NCI-H446 treated with DMSO at 0.1 percent for 48 hours (cell line): ENCODE measurements at places on chromosomes 5 and 9.

GRCh38 chr9:70861797-70862196 is 259.6 kb downstream of the TRPM3 start:
- DNase-seq: no peak

DNA sequence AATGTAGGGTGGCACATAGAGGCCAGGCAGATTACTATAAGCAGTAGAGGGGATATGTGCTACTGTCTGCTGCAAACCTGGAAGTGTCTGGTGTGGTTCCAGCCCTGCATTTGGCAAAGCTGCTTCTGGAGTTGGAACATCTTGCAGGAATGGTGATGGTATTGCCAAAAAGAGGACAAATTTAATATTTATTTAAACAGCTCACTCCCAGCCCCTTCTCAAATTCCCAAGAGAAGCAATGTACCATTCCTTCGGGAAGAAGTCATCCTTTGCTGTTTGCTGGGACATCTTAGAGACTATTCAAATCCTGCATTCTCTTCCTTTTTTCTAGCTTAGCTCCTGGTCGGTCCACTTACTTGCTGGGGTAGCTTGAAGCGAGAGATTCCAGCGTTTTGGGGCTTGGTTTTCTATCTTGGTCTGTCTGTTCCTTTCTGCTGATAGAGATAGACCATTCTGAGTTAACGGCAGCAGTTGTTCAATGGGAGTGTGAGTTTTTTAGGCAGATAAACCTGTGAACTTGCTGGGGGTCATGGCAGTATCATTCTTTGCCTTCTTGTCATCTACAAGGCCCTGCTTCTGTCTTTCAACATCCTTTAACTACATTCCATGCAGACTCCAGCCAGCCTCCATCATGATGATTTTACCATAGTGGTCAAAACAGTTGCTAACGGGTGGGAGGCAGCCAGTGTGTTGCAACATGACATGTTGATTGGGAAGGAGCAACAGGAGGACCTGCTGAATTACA is 69.9 kb downstream of the RCL1 start:
- DNase-seq: no peak

GRCh38 chr9:95368377-95369160 is 51.1 kb upstream of the FANCC start:
- no peak for DNase-seq

DNA sequence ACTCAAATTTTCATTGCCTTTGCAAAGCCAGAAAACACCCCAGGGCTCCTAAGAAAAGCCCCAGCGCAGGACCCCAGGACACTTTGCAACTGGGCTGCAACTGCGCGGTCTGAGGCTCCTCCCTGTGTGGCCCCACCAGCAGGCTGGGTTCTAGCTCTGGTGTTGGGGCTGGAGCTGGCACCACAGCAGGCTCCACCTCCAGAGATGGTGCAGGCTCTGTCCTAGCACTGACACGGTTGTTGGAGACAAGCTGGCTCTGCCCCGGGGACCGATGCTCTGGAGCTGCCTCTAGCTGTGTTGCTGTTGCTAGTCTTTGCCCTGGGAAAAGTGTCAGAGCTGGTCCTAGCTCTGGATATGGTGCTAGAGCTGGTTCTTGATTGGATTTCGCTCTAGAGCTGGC is 13.6 kb downstream of the LCN10 start:
- no peak for DNase-seq

DNA sequence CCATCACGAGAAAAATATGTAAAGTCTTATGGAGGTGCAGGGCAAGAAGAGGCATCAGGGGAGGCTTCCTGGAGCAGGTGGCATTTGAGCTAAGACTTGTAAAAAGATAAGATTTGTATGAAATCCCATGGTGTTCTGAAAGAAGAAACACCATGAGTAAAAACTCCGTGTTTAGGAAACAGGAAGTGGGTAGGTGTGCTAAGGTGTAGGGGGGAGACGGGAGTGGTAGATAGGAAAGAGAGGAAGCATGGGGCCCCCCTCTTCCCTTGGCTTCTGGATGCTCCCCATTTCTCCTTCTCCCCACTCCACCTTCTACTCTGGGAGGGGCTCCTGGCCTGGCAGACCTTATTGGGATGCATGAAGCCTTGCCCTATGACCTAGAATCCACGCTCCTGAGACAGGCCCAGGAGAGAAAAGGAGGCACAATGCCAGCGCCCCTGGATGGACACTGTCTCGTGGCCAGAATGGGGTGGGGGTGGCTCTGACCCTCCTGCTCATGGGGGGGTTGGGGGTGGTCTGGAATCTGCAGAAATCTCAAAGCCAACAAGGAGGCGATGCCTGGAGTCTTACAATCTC is 103.6 kb downstream of the GTF3C4 start:
- no peak for DNase-seq
